ENCODE measurements at places on chromosomes 11 and 22. TPM values are rescaled to one million over a fixed set of nuclear protein-coding genes. Genes with fewer than 3 reads are reported as not detected.

GRCh38 chr11:116874251-116874650 is 36.8 kb upstream of the APOA1 start:
- DNase-seq: no peak

DNA sequence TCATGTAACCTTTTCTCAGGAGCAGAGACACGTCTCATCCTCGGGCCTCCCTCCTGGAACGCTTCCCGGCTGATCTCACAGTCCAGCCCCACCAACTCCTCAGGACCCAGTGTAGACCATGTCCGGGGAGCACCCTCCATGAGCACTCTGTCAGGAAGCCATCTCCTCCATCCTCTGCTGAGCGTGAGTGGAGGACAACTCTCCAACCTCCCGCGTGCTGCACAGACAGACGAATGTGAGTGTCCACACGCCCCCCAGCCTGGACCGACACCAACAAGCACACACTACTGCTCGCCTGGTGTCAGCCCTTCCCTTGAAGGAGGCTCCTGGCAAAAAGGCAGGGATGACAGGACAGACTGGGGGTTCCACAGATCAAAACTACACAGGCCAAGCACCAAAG is 86.6 kb downstream of the SHANK2 start:
- peak; percentile 47 for DNase-seq

DNA sequence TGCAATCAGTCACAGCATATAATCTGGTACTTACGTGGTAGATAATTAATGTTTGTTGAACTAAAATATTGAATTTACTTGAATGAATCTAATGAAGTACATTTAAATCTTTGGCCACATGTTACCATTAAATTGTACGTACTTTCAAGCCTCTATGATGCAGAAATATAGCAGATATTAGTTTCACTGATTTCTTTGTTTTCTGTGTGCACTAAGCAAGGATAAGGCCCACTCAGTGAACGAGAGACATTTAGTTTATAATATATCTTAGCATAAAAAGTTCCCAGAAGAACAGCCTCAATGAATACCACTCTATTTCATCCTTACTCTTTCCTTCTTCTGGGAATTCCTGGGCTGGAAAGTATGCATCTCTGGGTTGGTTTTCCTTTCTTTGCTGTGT is at the start of gene OR52E1:
OR52E1 (plus strand) TSS at position 301 of the 400 bp plus-strand sequence.
- DNase-seq: no peak

CCDC89 gene
- total RNA-seq: 1.2 TPM

DNA sequence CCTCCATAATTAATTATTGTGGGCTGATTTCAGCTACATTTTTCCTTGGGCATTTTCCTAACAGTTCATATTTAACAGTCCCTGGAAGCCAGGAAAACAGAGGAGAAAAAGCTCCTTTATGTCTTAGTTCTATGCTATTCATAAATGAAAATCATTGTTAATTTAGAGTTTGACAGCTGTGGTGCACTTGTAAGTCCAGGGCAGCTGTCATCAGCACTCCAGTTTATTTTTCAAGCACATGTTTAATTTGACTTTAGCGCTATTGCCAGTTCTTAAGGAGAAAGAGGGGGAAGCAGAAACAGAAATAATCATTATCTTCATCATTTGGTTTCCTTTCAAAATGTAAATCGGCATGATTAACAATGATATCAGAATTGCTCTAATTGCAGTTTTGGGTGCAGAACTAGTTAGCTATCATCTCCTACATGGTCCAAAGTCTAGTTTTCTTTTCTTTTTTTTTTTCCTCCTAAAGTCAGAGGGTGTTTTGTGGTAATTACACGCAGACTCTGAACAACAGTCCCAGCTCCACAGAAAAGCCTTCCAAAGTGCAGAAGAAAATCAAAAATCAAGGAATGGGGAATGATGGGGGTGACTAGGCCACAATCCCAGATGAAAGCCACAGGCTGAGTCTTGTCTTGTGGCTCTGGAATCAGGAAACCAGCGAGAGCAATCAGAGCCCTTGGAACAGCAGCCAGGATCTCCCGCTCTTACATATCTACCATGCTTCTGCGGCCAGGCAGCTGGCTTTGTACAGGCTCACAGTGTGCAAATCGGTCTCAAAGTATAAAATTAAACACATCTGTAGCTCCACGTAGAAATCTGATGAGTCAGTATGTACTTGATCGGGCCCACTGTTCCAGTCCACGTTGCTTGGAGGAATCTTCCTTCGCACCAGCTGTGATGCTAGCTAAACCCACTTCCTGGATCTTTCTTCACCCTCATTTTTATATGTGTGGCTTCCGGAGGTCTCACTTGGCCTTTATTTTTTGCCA is 91.9 kb downstream of the SPON1 start:
- DNase-seq: no peak

- DNase-seq: peak; percentile 86
Measured at GRCh38 chr11:72069787-72070251, 10.5 kb downstream of the NUMA1 start.

LAYN gene
- total RNA-seq: 11.0 TPM

- DNase-seq: no peak
Measured at GRCh38 chr11:35267504-35267903, 128.5 kb downstream of the CD44 start.
